Thoracic aorta (tissue), 2 donors: ENCODE measurements at places on chromosomes 11 and 22. TPM values are rescaled to one million over a fixed set of nuclear protein-coding genes. Genes with fewer than 3 reads are reported as not detected.

PYGM gene
- 13.4 TPM for total RNA-seq

CD3G gene
- 1.1 TPM for total RNA-seq

- no peaks in the 10 kb centered on the region for H3K27me3 ChIP-seq
- no peak overlapping the region for H3K27ac ChIP-seq
- H3K36me3 ChIP-seq: no peaks in the 10 kb centered on the region
- DNase-seq: no peak
Observed at GRCh38 chr22:24404561-24405275, 22.7 kb upstream of the ADORA2A start.

DNA sequence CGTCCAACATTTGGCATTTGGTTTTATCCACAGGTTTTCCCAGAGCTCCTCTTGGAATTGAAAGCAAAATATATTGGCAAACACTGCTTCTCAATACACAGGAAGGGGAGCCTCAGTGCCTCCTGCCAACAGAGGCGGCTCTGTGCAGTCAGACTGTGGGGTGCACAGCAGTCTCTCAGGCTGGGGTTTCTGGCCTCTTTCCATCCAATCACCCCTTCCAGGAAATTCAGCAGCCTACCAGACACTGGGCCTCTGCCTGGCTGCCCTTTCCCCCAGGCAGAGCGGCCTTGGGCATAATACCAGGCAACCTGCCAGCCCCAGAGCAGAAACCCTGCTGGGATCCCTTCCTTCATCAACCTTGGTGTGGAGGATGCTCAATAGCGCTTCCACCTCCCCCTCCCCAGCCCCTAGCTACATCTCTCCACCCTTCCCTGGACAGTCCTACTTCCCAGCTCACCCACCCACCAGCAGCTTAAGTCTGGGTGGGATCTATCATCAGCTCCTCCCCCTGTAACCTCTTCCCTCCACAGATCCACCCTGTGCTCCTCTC is 17.8 kb upstream of the RAPSN start:
- no peak for DNase-seq
- H3K27me3 ChIP-seq: no peaks in the 10 kb centered on the region
- H3K36me3 ChIP-seq: peaks cover 13% of the 10 kb centered on the region

DNA sequence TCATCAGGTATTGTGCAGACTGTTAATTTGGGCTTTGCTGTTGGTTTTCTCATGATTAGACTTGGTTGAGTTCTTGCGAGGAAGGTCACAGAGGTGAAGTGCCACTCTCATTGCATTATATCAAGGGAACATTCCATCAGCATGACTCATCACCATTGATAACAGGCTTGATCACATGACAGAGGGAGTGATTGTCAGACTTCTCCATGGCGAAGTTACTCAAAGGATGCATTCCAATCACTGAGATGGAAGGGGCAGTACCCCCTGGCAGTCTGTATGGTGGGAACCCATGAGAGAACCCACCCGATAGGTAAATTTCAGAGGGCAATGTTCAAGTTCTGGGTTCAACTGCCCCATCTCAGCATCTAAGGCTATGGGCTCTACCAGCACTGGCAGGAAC is 19.4 kb upstream of the P2RY2 start:
- no peaks in the 10 kb centered on the region for H3K27me3 ChIP-seq
- H3K27ac ChIP-seq: no peak overlapping the region
- DNase-seq: no peak
- H3K4me1 ChIP-seq: peaks cover 5% of the 10 kb centered on the region
- H3K36me3 ChIP-seq: no peaks in the 10 kb centered on the region

PIK3IP1 gene
- 56.3 TPM for total RNA-seq

DNA sequence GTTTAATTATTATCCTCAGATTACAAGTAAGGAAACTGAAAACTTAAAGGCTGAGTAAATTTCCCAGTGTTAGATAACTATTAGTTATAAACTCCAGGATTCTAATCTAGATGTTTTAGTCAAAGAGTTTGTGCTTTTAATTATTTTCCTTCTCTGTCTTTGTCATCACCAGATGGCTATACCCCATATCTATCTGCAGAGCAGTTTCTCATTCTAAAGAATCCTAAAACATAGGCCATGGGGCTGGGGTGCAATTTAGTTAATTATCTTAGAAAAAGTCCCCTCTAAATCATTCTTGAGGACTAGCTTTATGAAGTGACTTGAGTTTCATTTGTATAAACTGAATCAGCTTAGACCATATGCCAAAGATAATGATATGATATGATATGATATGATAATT is 556.3 kb upstream of the ANO5 start:
- H3K4me3 ChIP-seq: no peak overlapping the region
- DNase-seq: no peak
- H3K36me3 ChIP-seq: no peaks in the 10 kb centered on the region
- no peaks in the 10 kb centered on the region for H3K4me1 ChIP-seq

GRCh38 chr11:63770763-63771162 is 2.2 kb upstream of the ZFTA start:
- H3K4me1 ChIP-seq: peaks cover 10% of the 10 kb centered on the region
- no peak overlapping the region for H3K27ac ChIP-seq
- no peak for DNase-seq
- H3K4me3 ChIP-seq: no peak overlapping the region

MAJIN gene
- total RNA-seq: not detected

- no peak for DNase-seq
- no peaks in the 10 kb centered on the region for H3K36me3 ChIP-seq
- H3K4me1 ChIP-seq: peaks cover 33% of the 10 kb centered on the region
- no peak overlapping the region for H3K4me3 ChIP-seq
- no peaks in the 10 kb centered on the region for H3K27me3 ChIP-seq
- H3K27ac ChIP-seq: no peak overlapping the region
Observed at GRCh38 chr11:62502030-62502730, 44.4 kb downstream of the AHNAK start.

DNA sequence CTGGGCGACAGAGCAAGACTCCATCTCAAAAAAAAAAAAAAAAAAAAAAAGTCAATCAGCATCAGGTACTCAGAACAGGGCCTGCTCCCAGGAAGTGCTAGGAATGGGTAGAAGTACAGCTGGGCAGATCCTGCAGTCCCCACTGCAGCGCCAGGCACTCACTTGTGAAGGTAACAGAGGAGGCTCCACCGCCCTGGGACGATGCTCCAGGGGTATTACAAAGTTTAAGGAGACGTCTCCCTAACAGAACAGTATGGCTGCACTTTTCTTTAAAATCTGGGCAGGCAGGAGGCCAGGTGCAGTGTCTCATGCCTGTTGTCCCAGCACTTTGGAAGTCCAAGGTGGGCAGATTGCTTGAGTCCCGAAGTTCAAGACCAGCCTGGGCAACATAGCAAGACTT is 1449.0 kb downstream of the BRD1 start:
- H3K36me3 ChIP-seq: no peaks in the 10 kb centered on the region
- H3K27me3 ChIP-seq: no peaks in the 10 kb centered on the region
- no peak overlapping the region for H3K4me3 ChIP-seq
- no peaks in the 10 kb centered on the region for H3K4me1 ChIP-seq
- no peak for DNase-seq

ARHGEF17 gene
- total RNA-seq: 244 TPM

TREH gene
- not detected for total RNA-seq

NCAM1 gene
- total RNA-seq: 69.2 TPM

DNA sequence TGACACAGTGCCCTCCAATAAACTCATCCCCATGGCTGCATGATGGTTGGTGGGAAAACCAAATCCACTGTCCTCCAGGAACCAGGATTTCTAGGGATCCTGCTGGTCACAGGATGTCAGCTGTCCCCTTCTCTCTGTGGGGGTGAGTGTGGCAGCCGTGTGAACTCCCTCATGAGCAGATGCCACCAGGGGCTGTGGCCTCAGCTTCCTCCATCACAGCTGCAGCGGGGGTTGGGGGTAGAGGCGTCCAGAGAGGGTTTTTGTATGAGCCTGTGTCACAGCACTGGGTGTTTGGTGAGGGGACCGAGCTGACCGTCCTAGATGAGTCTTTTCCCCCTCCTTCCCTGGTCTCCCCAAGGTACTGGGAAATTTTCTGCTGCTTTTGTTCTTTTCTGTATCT is 26.4 kb downstream of the IGLL5 start:
- H3K4me3 ChIP-seq: no peak overlapping the region
- no peaks in the 10 kb centered on the region for H3K4me1 ChIP-seq
- no peak for DNase-seq
- H3K36me3 ChIP-seq: no peaks in the 10 kb centered on the region

TSGA10IP gene
- total RNA-seq: not detected

GRCh38 chr11:31443802-31444201 is 65.6 kb downstream of the IMMP1L start:
- H3K27me3 ChIP-seq: no peaks in the 10 kb centered on the region
- no peak overlapping the region for H3K4me3 ChIP-seq
- no peaks in the 10 kb centered on the region for H3K4me1 ChIP-seq
- no peaks in the 10 kb centered on the region for H3K36me3 ChIP-seq
- DNase-seq: no peak

DNA sequence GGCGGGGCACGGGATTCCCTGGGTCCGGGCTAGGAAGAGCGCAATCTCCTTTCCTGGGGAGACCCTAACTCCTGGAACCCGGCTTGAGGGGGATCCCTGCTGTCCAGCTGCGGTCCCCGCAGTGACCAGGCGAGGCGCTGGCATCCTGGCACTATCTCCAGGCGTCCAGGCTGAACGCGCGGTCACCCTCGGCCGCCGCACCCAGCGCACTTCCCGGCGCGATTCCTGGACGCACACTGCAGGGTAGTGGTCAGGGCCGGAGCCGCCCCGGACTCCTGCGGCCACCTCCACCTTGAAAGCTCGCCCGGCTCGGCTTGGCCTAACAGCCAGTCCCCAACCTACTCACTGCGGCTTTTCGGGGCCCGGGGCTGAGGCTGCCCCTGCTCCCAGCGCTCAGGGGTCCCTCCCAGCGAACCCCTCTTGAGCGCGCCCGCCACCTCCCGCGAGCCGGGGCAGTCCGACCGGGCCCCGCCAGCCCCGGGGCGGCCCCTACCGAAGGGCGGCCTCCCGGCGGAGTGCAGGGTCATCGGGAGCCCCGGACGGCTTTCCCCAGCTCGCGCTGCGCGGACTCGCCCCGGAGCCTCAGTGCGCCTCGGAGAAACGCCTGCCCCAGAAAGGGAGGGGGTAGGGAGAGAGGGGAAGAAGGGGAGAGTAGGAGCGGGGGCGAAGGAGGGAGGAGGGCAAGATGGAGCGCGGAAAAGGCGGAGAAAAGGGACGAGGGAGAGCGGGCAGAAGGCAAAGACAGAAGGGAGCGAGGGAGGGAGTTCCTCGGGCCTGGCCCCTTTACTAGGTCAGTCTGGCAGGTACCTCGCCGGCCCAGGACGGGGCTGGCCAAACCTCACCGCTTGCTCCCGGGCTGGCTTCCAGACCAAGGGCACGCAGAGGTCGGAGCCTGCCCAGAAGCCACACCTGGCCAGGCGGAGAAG is 1.0 kb downstream of the POU2AF3 start:
- H3K4me3 ChIP-seq: peak overlapping the region; percentile 93
- peaks cover 5% of the 10 kb centered on the region for H3K4me1 ChIP-seq
- H3K27me3 ChIP-seq: no peaks in the 10 kb centered on the region
- DNase-seq: no peak
- peak overlapping the region; percentile 87 for H3K27ac ChIP-seq

GLB1L2 gene
- total RNA-seq: 2.5 TPM

DNA sequence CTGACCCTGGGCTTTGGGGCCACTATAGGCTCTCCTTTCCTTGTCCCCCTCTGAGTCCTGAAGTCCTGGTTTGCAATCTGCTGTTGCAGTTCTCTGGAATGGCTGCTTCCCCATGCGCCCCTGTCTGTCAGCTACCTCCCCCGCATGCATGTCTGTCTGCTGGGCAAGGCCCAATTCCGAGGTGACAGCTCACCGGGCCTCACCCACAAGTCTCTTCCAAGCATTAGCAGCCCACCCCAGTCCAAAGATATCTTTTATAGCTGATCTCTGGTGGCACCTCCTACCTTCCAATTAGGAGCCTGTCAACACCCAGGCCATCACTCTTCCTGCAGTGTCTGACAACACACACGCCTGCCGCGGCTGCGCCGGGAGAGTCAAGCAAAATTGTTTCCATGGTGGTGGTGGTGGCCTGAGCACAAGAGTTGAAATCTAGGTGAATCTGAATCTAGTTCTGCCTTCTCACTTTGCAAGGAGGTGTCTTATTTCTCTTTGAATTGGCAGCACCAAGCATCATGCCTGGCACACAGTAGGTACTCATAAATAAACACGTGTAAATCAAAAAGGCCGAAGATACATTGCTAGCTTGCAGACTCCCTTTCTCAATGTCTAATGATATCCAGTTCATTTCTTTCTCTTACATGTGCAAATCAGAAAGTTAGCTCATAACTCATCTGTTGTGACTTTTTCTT is 1.2 kb upstream of the LMO2 start:
- no peaks in the 10 kb centered on the region for H3K4me1 ChIP-seq
- H3K36me3 ChIP-seq: no peaks in the 10 kb centered on the region
- no peaks in the 10 kb centered on the region for H3K27me3 ChIP-seq
- DNase-seq: no peak
- H3K27ac ChIP-seq: no peak overlapping the region
- no peak overlapping the region for H3K4me3 ChIP-seq

OR8D4 gene
- total RNA-seq: not detected

DNA sequence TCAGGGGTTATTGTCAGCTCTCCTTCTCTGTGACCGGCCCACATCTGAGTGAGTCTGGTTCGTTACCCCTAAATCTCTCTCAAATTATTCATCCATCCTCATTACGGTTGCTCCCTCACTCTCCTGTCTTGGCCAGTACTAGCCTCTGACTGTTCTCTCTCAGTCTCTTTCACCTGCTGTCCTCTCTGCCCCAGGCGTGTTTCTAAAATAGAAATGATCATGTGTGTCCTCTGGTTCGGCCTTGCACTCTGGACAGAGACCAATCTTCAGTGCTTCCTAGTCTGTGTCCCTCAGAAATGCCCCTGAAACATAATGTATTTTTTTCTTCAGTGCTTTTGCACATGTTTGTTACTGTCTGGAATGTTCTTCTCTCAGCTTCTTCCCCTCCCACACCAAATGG is 4.9 kb downstream of the PSMD13 start:
- peaks cover 18% of the 10 kb centered on the region for H3K4me1 ChIP-seq
- H3K36me3 ChIP-seq: peaks cover 31% of the 10 kb centered on the region
- H3K27ac ChIP-seq: no peak overlapping the region

DNA sequence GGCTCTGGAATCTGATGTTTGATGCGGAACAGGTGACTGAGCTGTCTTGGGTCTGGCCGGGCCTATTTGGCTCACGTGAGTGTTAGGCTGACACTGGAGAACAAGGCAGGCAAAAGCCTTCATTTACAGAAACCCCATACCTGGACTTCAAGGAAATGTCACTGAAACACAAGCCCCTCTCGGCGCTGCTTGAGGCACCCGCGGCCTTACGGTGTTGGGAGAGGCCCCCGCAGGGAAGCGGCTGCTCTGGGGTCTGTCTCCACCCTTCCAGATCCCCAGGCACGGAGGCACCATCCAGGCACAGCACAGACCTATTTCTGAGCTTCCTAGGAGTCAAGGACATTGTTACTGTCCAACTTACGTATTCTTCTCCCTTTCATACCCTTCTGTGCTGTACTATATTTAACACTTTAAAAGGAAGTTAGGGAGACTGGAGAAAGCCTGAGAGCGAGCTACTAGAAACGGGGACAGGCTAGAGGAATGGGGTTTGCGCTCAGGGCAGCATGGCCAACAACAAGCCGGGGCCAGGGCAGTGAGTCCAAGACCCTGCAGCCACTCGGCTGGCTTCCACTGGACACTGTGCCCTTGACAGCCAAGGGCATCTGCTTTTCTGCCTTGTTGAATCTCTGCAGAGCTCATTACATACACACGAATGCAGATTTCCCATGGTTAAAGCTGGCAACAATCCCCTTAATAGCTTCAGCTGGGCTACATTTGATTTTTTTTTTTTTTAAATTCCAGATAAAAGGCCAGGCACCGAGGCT is 23.8 kb downstream of the DRD4 start:
- no peak overlapping the region for H3K27ac ChIP-seq
- no peaks in the 10 kb centered on the region for H3K27me3 ChIP-seq
- DNase-seq: no peak
- H3K4me3 ChIP-seq: no peak overlapping the region
- H3K36me3 ChIP-seq: peaks cover 18% of the 10 kb centered on the region

E2F8 gene
- total RNA-seq: not detected

EIF3D gene
- total RNA-seq: 250 TPM

GAS2 gene
- total RNA-seq: not detected

GRCh38 chr22:29167032-29167911 is 38.4 kb upstream of the EMID1 start:
- no peak for DNase-seq
- no peaks in the 10 kb centered on the region for H3K4me1 ChIP-seq
- H3K27ac ChIP-seq: no peak overlapping the region
